ENCODE measurements at places on chromosomes 7 and 10.
A peak's percentile ranks its signal among the peaks of the same experiment; 100 is the strongest.

DNA sequence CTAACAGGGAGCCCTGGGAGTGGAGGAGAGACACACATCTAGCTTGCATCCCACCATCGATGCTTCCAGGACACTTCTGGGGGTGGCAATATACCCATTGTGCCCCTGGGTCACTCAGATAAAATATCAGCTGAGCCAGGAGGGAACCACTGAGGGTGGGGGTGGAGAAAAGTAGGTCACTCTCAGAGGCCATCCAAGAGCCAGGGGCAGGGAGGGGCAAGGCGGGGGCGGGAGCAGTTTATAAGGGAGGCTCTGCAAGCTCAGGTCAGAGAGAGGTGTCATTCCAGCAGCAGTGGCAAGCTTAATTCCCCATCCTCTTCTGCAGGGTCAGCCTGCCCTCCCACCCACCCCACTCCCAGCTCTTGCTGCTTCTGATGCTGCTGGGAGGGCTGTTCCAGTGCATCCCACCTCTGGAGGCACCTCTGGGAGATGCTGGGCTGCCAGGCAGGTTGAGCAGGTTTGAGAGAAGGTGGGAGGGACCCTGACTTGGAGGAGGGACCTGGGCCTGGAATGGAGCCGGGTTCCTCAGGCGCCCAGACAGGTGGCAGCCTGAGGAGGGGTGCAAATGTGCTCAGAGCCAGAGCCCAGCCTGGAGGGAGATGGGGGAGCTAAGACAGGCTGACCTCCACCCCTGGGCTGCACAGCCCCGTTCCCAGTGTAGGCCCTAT is 20.1 kb upstream of the TLX1 start:
- no peak for DNase-seq

GRCh38 chr7:138226001-138226476 is 149.8 kb downstream of the AKR1D1 start:
- DNase-seq, result no peak

DNA sequence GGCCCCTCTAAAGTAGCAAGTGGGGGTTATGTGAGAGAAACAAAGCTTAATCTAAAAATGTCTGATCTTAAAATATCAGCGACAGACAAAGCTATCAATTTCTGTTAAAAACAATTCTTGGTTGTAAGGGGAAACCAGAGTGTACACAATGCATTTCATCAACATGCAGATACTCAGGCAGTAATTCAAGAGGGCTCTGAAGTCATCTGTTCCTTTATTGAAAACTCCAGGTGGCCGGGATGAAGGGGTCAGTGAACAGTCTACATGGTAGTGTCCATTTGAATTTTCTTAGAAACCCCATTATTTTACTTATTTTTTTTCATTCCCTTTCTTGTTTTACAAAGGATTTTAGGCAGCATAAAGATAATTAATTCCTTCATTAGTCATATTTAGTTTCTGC is 36.7 kb upstream of the BTBD16 start:
- no peak for DNase-seq

GRCh38 chr10:51788273-51788672 is 88.9 kb upstream of the CSTF2T start:
- DNase-seq, result no peak

DNA sequence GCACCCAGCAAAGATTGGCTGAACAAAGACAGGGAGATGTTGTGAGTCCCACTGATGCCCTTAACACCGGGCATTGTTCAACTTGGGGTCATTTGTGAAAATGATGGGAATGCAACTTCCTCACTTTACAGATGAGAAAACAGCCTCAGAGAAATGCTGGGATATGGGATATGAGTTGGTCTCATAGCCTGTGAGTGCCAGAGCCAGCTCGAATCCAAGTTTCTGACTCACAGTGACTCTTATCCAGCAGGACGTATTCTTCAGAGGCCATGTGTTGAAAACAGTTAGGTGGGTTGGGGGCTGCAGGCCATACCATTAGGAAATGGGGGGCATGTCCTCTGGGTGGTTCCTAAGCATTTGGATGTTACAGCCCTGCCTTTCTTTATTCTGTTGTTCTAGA is 45.2 kb downstream of the KIAA1217 start:
- no peak for DNase-seq

DNA sequence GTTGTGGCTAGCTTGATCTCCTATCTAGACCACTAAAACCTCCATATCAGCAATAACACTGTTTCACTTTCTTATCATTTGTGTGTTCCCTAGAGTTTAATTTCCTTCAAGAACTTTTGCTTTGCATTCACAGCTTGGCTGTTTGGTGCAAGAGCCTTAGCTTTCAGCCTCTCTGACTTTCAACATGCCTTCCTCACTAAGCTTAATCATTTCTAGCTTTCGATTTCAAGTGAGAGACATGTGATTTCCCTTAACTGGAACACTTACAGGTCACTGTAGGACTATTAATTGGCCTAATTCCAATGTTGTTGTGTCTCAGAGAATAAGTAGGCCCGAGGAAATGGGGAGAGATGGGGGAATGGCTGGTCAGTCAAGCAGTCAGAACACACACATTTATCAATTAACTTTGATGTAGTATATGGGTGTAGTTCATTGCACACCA is 10.6 kb upstream of the BPGM start:
- no peak for DNase-seq

DNA sequence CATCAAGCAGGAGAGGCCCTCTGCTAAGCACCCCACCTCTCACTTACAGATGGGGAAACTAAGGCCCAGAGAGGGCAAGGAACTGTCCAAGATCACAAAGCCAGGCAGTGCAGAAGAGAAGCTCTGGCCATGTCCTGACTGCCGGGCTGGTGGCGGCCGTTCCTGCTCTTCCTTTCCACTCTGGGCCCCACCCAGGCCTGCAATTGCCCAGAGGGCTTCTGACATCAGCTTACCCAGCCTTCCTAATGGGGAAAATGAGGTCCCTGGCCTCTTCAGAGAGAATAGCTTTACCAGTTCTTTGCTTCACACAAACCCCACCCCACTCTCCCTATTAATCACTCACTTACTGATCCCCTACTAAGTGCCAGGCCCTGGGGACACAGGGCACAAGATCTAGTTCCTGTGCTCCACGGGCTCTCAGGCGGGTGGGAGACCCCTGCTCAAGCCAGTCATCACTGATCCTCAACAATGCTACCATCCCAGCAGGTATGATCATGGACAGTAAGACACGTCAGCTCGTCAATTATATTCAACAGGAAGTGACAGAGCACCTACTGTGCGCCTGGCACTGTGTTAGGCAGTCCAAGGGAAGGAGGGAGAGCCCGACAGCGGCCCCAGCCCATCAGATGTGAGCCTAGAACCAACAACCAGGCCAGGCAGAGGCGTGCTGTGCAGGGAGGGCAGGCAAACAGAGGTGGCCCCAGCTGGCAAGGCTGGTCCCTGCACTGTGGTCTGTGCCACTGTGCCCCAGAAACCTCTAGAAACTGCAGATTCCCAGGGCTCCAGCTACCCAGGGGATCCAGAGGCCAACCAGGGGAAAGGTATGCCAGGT is 26.4 kb upstream of the FRAT2 start:
- DNase-seq, result no peak

- no peak for DNase-seq
Observed at GRCh38 chr7:142431491-142431890, 173.6 kb upstream of the PRSS58 start.

GRCh38 chr7:55515569-55516279 is 56.6 kb downstream of the VOPP1 start:
- DNase-seq, result no peak

DNA sequence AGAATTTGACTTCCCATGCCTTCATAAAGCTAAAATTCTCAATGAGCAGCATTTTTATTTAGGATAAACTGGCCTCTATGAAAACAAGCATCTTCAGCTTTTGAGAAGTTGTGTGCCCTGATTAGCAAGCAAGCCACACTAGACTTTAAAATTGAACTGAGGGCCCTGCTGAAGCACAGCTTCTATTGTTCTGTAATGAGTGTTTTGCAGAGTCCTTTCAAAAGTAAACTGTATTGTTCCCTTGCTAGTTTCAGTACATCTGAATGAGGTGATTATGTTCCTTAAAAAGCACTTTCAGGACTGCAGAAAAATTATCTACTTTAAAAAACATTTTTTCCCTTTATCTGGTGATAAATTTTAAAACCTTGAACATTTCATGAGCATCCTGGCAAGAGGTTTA is 113.3 kb upstream of the PRPS1L1 start:
- DNase-seq, result no peak

DNA sequence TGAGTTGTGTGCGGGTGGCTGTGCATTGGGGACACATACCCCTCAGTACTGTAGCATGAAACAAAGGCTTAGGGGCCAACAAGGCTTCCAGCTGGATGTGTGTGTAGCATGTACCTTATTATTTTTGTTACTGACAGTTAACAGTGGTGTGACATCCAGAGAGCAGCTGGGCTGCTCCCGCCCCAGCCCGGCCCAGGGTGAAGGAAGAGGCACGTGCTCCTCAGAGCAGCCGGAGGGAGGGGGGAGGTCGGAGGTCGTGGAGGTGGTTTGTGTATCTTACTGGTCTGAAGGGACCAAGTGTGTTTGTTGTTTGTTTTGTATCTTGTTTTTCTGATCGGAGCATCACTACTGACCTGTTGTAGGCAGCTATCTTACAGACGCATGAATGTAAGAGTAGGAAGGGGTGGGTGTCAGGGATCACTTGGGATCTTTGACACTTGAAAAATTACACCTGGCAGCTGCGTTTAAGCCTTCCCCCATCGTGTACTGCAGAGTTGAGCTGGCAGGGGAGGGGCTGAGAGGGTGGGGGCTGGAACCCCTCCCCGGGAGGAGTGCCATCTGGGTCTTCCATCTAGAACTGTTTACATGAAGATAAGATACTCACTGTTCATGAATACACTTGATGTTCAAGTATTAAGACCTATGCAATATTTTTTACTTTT is 1.8 kb downstream of the DDIT4 start:
- DNase-seq, result no peak

DNA sequence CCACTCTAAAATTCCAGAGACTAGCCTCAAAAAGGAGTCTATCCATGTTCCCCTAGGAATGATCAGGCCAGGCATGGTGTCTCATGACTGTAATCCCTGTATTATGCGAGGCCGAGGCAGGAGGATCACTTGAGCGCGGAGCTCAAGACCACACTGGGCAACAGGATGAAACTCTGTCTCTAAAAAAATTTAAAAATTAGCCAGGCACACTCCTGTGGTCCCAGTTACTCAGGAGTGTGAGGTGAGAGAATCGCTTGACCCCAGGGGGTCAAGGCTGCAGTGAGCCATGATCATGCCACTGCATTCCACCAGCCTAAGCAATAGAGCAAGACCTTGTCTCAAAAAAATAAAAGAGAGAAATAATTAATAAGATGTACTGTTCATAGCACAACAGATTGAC is 256.8 kb downstream of the KCND2 start:
- DNase-seq, result no peak

DNA sequence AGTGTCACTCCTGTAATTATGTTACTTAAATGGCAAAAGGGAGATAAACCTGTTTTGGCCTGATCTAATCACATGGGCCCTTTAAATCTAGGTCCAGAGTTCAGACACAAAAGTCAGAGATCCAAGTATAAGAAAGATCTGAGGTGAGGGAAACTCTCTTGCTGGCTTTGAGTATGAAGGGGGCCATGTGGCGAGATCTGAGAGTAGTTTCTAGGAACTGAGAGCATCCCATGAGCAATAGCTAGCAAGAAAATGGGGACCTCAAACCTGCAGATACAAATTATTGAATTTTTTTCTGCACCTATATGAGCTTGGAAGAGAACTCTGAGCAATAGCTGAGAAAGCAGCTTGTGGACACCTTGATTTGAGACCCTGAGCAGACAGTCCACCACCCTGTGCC is 27.6 kb downstream of the ANKRD7 start:
- no peak for DNase-seq

GRCh38 chr7:55533050-55533728 is 39.1 kb downstream of the VOPP1 start:
- DNase-seq, result peak; percentile 42

- no peak for DNase-seq
Observed at GRCh38 chr7:8070451-8071180, 102.0 kb downstream of the GLCCI1 start.

DNA sequence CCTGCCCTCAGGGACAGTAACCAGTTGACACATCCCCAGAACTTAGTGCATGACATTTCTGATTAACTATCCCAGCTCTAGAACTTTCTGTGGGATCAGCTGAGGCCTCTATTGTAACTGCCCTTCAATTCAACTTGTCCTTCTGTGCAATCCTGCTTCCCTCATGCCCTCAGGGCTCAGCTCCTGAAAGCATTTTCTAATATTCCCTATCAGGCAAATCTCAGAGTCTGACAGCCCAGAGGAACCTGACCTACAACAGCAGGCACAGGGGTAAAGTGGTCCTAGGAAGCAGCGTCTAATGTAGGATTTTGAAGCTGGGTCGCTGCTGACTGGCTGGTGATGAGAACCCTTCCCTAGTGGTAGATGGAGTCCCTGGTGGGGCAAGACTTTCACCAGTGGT is 13.6 kb upstream of the STN1 start:
- DNase-seq, result no peak

DNA sequence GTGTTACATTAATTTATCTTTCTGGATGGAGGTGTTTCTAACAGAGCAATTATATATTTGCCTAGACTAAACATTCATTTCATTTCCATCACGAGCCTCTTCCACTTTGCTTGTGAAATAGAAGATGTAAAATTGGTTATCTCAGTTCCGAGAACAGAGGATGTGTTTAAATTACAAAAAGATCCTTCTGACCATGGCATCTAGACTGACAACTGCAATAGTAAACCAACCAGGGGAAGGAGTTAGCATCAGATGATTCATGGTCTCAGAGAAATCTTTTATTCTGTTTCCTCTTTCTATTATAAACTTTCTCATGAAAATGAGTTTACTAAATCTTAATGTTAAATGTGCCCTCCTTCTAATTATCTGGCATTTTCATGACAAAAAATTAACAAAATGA is 149.8 kb upstream of the WDR11 start:
- no peak for DNase-seq

- DNase-seq, result no peak
Observed at GRCh38 chr10:93873420-93874115, 20.2 kb upstream of the SLC35G1 start.

All from stimulated activated CD8-positive, alpha-beta memory T cell treated with anti-CD3 and anti-CD28 coated beads, Interleukin-7, amount 100 ng/mL, for 1 hour (primary cell).